Activated CD8-positive, alpha-beta T cell treated with anti-CD3 and anti-CD28 coated beads, Interleukin-2, amount 10 ng/mL, durations not matched to agents 7 days and 5 days (primary cell): ENCODE measurements at places on chromosomes 12 and 14. TPM values are rescaled to one million over a fixed set of nuclear protein-coding genes. Genes with fewer than 3 reads are reported as not detected.

The YAF2 gene
- 31.1 TPM for total RNA-seq

The ACSM4 gene
- total RNA-seq: not detected

The CMAS gene
- 34.1 TPM for total RNA-seq

The LTB4R2 gene
- total RNA-seq: 17.8 TPM

- no peak for DNase-seq
Measured at GRCh38 chr14:64680013-64680713, 24.1 kb upstream of the PLEKHG3 start.

DNA sequence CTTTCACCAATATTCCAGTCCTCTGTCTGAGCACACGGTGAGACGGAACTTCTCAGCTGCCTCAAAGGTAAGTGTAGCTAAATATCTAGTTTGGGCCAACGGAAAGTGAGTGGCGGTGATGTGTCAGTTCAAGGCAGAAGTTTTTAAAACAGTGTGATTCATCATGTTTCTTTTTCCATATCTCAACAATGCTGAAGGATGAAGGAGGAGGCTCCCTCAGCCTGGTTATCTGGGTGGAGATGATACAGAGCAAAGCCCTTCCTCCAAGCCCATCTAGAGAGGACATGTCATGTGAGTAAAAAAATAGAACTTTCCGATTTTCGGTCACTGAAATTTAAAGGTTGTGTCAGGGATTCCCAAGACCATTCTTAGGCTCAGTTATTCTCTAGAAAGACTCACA, 13.1 kb upstream of the ANP32D start:
- DNase-seq: no peak

DNA sequence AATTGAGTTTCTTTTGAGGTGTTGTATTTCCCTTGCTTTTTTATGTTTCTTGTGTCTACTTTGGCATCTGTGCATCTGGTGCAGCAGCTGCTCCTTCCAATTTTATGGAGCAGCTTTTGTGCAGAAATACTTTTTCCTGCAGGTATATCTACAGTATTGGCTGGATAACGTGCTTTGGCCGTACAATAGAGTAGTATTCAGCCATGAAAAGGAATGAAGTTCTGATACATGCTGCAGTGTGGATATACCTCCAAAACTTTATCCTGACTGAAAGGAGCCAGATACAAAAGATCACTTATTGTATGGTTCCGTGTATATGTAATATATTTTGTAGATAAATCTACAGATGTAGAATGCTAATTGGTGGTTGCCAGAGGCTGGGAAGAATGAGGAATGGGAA, 74.6 kb downstream of the ERC1 start:
- no peak for DNase-seq

- no peak for DNase-seq
Measured at GRCh38 chr12:128543460-128543859, 276.5 kb downstream of the TMEM132C start.

GRCh38 chr12:2666411-2666810, 128.4 kb upstream of the FKBP4 start:
- DNase-seq: no peak

- DNase-seq: no peak
Measured at GRCh38 chr14:84036840-84037239, 1493.1 kb upstream of the FLRT2 start.

- no peak for DNase-seq
Measured at GRCh38 chr12:67070604-67071003, 198.6 kb upstream of the CAND1 start.

DNA sequence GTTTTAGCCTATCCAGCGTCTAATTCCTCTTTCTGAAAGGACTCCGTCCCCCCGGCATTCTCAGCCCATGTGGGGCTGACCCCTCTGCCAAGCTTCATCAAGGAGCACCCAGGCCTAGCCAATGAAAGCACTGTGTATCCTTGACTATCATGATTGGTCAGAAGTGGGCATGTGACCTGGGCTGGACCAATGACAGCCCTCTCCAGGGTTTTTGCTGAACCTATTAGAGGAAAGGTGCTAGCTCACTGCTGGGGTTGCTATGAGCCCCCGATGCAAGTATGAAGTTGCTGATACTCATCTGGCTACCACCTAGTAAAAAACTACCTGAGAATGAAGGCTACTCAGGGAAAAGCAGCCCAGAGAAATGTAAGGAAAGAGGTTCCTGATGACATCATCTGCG, 68.1 kb downstream of the LRRC74A start:
- DNase-seq: no peak

DNA sequence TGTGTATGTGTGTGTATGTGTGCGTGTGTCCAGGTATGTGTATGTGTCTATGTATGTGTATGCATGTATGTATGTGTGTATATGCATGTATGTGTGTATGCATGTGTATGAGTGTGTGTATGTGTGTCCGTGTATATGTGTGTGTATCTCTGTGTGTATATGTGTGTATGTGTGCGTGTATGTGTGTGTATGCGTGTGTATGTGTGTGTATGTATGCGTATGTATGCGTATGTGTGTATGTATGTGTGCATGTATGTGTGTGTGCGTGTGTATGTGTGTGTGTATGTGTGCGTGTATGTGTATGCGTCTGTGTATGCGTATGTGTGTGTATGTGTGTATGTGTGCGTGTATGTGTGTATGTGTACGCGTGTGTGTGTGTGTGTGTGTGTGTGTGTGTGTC, 31.6 kb downstream of the CHST11 start:
- DNase-seq: no peak
